ENCODE measurements at places on chromosomes 1 and 21. TPM values are rescaled to one million over a fixed set of nuclear protein-coding genes. Genes with fewer than 3 reads are reported as not detected.

RIPK4 gene
- total RNA-seq: not detected

- H3K27me3 ChIP-seq: no peaks in the 10 kb centered on the region
- no peak overlapping the region for H3K4me3 ChIP-seq
- H3K4me1 ChIP-seq: peaks cover 88% of the 10 kb centered on the region
These were observed 11.9 kb downstream of the RCSD1 start for GRCh38 chr1:167641786-167642500.

DNA sequence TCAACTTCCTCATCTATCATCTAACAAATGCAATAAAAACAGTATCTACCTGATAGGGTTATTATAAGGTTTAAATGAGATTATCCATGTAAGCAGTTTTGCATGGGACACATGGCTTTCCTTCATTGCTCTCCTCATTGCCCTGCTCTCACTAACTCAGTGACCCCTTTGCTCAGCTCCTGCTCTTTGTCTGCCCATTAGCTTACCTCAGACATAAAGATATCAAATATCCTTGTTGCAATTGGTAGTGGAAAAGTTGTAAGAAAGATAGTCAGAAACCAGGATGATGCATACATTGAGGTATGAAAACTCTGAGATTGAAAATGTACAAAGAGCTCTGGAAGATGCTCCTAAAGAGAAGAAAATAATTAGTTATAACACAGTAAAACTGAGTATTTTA, 89.8 kb downstream of the EVI5 start:
- no peak for DNase-seq
- no peak overlapping the region for H3K27ac ChIP-seq
- no peak overlapping the region for H3K4me3 ChIP-seq
- H3K36me3 ChIP-seq: no peaks in the 10 kb centered on the region
- no peaks in the 10 kb centered on the region for H3K4me1 ChIP-seq
- H3K27me3 ChIP-seq: no peaks in the 10 kb centered on the region

GRCh38 chr1:220368352-220369265, 96.4 kb upstream of the RAB3GAP2 start:
- no peaks in the 10 kb centered on the region for H3K4me1 ChIP-seq
- no peak for DNase-seq
- no peaks in the 10 kb centered on the region for H3K27me3 ChIP-seq
- no peaks in the 10 kb centered on the region for H3K36me3 ChIP-seq
- no peak overlapping the region for H3K27ac ChIP-seq

CCDC181 gene
- total RNA-seq: not detected

- peaks cover 24% of the 10 kb centered on the region for H3K4me1 ChIP-seq
- no peak for DNase-seq
- peak overlapping the region; percentile 73 for H3K4me3 ChIP-seq
- H3K36me3 ChIP-seq: no peaks in the 10 kb centered on the region
These were observed 24.7 kb upstream of the ADGRB2 start for GRCh38 chr1:31788825-31789256.

GRCh38 chr1:109192433-109192832, 21.3 kb upstream of the SARS1 start:
- no peaks in the 10 kb centered on the region for H3K27me3 ChIP-seq
- H3K4me3 ChIP-seq: no peak overlapping the region
- no peaks in the 10 kb centered on the region for H3K36me3 ChIP-seq
- no peak overlapping the region for H3K27ac ChIP-seq
- DNase-seq: no peak

CD1D gene
- 0.52 TPM for total RNA-seq

GRCh38 chr1:220222939-220223338, 49.3 kb downstream of the RAB3GAP2 start:
- H3K27me3 ChIP-seq: no peaks in the 10 kb centered on the region
- peaks cover 5% of the 10 kb centered on the region for H3K36me3 ChIP-seq
- DNase-seq: no peak
- no peaks in the 10 kb centered on the region for H3K4me1 ChIP-seq
- no peak overlapping the region for H3K4me3 ChIP-seq

OR2T33 gene
- total RNA-seq: not detected

KRTAP12-4 gene
- not detected for total RNA-seq

DNA sequence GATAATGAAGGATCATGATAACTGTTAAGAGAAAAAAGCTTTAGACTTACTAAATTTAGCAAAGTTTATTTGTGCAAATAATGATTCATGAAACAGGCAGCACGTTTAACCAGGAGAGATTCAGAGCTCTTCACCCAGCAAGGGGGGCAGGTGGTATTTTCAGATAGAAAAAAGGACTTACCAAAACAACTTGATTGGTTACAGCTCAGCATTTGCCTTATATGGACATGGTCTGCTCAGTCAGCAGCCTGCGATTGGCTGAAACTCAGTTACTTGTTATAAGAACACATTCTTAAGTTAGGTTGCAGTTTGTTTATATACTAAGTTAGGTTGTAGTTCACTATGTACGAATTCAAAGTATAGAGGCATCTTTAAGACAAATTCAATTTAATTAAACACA, 165.6 kb downstream of the DUSP10 start:
- no peaks in the 10 kb centered on the region for H3K4me1 ChIP-seq
- H3K27ac ChIP-seq: no peak overlapping the region
- no peaks in the 10 kb centered on the region for H3K27me3 ChIP-seq
- H3K4me3 ChIP-seq: no peak overlapping the region
- H3K36me3 ChIP-seq: no peaks in the 10 kb centered on the region

- no peak overlapping the region for H3K27ac ChIP-seq
- H3K36me3 ChIP-seq: peaks cover 5% of the 10 kb centered on the region
- H3K4me3 ChIP-seq: peak overlapping the region; percentile 90
- DNase-seq: peak; percentile 16
- no peaks in the 10 kb centered on the region for H3K27me3 ChIP-seq
These were observed 1.4 kb downstream of the DESI2 start for GRCh38 chr1:244654108-244655038.

GRCh38 chr21:31211836-31212235, 132.2 kb downstream of the TIAM1 start:
- no peaks in the 10 kb centered on the region for H3K36me3 ChIP-seq
- H3K27me3 ChIP-seq: no peaks in the 10 kb centered on the region

DNA sequence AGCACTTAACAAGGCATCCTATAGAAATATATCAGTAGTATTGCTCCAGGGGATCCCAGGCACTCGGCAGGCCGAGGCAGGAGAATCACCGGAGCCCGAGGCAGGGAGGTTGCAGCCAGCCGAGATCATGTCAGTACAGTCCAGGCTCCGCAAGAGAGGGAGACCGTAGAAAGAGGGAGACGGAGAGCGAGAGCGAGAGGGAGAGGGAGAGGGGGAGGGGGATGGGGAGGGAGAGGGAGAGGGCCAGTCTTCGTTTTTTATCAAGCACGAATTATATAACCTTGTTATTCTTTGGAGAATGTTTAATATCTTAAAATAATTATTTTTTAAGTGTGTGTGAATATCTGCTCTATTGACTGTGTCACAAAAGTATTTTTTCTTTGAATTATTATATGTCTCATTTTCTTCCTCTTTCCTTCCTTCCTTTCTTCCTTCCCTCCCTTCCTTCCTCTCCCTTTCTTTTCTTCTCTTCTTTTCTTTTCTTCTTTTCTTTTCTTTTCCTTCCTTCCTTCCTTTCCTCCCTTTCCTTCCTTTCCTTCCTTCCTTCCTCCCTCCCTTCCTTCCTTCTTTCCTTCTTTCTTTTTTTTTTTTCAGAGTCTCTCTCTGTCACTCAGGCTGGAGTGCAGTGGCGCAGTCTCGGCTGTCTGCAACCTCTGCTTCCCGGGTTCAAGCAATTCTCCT, 233.7 kb downstream of the SRGAP2C start:
- H3K4me1 ChIP-seq: no peaks in the 10 kb centered on the region
- H3K4me3 ChIP-seq: no peak overlapping the region
- no peaks in the 10 kb centered on the region for H3K36me3 ChIP-seq

GRCh38 chr1:167392200-167392696, 126.1 kb downstream of the CD247 start:
- no peak overlapping the region for H3K27ac ChIP-seq
- H3K36me3 ChIP-seq: peaks cover 14% of the 10 kb centered on the region
- no peaks in the 10 kb centered on the region for H3K27me3 ChIP-seq
- no peaks in the 10 kb centered on the region for H3K4me1 ChIP-seq

NPL gene
- total RNA-seq: 10.6 TPM
